Thyroid gland (tissue), 4 donors: ENCODE measurements at places on chromosomes 2 and 18.
A peak's percentile ranks its signal among the peaks of the same experiment; 100 is the strongest.

GRCh38 chr18:63236406-63236805, 83.2 kb downstream of the BCL2 start:
- no peak for DNase-seq

DNA sequence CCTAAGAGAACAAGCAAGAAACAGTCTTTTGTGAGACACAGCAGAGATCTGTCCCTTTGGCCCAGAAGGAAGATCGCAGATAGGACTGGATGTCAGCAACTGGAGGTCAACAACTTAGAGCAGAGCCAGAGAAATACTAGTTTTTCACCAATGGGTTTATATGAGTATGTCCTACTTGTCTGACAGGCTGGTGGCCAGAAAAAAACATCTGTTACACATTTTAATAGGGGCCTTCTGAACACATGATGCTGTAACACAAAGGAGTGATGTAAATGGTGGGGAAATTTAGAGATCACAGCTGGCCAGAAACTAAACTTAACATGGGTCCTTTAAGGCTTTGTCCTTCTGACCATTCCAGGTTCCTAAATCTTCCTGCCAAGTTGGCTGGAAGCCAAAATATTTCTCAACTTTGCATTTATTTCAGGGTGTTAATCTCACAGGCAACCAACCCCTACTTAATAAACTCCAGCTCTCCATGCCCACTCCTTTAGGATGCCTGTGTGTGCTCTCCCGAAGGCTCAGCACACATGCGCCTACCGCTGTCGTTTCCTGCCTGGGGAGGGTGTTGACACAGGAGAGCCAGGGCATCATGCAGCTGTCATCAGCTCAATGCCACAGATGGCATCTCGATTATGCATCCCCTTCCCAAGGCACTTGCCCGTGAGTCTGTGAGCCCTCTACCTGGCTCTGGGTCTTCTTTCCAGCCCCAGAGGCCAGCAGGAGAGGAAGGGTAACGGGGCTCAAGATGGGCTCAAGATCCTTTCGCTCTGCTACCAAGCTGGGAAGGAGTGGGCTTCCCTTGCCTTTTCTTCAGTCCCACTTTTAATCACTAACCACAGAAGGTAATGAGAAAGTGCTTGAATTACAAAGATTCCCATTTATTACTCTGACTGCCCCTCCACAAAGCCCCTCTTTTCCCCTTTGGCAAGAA, 252.5 kb downstream of the ETAA1 start:
- DNase-seq: peak; percentile 8

GRCh38 chr2:9838391-9838790, 4.9 kb upstream of the TAF1B start:
- no peak for DNase-seq

- DNase-seq: no peak
Measured at GRCh38 chr18:67508146-67508545, 8.4 kb downstream of the DSEL start.

DNA sequence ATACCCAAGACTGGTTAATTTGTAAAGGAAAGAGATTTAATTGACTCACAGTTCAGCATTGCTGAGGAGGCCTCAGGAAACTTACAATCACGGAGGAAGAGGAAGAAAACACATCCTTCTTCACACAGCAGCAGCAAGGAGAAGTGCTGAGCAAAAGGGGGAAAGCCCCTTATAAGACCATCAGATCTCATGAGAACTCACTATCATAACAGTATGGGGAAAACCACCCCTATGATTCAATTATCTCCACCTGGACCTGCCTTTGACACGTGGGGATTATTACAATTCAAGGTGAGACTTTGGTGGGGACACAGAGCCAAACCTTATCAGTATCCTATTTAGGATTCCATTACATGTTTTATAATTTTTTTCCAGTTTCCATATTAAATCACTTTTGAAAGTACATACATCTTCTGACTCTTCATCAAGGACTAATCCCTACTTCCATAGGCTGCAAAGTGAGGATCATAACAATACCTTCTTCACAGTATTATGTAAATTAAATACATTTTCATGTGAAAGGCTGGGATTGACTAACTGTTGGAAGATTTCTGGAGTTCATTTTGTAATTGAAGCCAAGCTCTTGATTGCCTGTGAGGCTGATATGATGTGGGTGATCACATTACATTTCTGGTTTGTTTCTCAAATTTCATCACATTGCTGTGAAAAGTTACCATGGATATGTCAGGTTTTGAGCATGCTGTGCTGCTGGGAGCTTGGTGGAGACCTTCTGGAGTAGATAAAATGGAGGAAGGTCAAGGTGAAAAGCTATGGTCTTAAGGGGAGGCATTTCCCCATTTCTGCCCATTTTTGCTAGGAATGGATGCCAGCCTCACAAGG, 31.7 kb upstream of the CERS6 start:
- no peak for DNase-seq

DNA sequence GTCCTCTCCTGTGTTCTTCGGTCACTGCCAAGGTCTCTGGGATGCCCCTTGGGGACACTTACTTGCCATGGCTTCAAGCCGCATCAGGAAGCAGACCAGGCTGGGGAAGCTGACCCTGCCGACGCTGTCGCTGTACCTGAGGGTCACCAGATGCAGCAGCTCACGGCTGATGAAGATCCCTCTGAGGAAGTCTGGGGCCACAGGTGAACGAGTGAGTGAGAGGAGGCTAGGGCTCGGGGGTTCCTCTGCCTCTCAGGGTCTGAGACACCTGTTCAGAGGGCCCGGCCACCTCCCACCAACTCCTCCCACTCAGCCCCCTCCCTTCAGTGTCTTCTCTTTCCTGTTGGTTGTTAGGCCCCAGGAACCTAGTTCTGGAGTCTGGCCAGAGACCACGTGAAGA, 74.9 kb downstream of the CAPN13 start:
- DNase-seq: no peak
